Stimulated activated CD4-positive, alpha-beta T cell treated with anti-CD3 and anti-CD28 coated beads, Interleukin-12 subunit alpha, Interleukin-12 subunit beta, amount 100 ng/mL, for 4 hours (primary cell): ENCODE measurements at places on chromosomes 4 and X.

- DNase-seq, result no peak
These were observed 13.1 kb upstream of the DRP2 start for GRCh38 chrX:101206471-101206870.

DNA sequence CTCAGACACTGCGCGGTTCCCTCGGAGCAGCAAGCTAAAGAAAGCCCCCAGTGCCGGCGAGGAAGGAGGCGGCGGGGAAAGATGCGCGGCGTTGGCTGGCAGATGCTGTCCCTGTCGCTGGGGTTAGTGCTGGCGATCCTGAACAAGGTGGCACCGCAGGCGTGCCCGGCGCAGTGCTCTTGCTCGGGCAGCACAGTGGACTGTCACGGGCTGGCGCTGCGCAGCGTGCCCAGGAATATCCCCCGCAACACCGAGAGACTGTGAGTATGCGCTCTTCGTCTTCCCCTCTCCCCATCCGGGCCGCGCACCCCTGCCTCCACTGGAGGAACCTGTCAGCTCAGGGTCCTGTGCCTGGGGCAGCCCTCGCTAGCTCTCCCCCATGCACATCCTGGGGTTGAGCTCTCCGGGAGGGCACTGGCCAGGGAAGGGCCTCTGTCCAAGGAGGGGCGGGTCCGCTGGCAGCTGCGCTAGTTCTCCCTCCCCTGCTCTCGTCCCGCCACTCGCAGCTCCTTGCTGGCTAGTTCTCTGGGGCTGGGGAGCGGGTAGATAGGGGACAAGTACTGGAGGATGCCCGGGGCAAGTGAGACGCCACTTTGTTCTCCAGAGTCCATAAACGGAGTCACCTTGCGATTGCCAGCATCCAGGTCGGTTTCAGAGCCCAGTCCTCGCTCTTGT is 2.2 kb downstream of the SLIT2 start:
- no peak for DNase-seq

GRCh38 chrX:70527053-70527452 is 82.4 kb downstream of the DLG3 start:
- DNase-seq, result no peak

- DNase-seq, result no peak
These were observed 301.9 kb upstream of the ARSJ start for GRCh38 chr4:114281164-114281960.

GRCh38 chrX:139475432-139475831 is 55.1 kb upstream of the F9 start:
- no peak for DNase-seq

GRCh38 chr4:13368217-13368616 is 115.9 kb downstream of the RAB28 start:
- no peak for DNase-seq

GRCh38 chr4:177099211-177099610 is 210.5 kb upstream of the NEIL3 start:
- DNase-seq, result no peak

DNA sequence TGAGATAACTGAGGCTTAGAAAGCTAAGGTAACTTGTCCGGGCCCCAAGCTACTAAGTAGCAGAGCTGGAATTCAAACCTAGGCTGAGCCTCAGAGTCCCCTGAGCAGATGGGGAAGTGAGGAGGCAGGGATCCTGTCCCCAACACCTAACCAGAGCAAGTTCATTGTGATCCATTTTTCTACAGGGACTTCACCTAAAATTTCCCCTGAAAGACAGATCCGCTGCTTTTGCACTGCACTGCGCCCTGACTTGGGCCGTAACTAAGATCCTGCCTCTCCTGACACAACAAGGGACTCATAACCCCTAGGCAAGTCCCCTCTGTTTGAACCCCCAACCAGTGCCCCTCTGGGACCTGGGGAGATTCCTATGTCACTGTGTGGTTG is 25.6 kb upstream of the MTM1 start:
- DNase-seq, result no peak

GRCh38 chr4:127793528-127793927 is 11.4 kb downstream of the HSPA4L start:
- DNase-seq, result no peak

GRCh38 chr4:10085828-10086505 is 30.6 kb downstream of the WDR1 start:
- DNase-seq, result no peak

DNA sequence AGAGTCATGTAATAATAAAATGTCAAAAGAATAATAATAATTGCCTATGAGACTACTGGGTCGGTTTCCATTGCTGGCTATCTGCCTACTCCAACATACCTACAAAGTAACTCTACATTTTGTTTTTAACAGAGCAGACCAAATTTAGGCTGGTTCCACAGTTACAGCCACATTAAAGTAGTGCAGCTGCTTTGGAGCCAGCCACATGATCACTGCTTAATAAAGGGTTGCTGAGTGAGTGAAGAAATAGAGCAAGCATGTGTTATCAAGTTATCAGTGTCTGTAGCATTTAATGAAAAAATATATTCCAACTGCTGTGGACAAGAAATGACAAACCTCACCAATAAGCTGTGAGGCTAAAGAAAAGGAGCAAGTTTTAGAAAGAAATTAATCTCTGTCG is 782.3 kb downstream of the PCDH18 start:
- DNase-seq, result no peak

DNA sequence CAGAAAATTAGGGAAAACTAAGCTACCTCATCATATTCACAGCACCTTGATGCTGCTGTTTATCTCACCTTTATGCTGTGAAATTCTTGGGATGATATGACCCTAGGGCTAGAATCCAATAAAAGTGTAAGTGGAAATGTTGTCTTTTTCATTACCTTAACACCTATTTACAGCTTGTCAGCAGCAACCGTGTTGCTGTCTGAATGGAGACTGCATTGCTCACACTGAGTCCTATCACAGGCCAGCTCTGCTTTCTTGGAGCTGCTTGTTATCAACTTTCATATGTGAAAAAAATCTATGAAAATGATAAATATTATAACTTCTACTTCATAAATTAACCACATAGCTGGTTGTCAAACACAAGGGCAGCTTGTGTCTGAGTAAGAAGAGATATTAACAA is 789.5 kb downstream of the TECRL start:
- no peak for DNase-seq

- no peak for DNase-seq
These were observed 18.8 kb downstream of the PAK3 start for GRCh38 chrX:111114806-111115205.

DNA sequence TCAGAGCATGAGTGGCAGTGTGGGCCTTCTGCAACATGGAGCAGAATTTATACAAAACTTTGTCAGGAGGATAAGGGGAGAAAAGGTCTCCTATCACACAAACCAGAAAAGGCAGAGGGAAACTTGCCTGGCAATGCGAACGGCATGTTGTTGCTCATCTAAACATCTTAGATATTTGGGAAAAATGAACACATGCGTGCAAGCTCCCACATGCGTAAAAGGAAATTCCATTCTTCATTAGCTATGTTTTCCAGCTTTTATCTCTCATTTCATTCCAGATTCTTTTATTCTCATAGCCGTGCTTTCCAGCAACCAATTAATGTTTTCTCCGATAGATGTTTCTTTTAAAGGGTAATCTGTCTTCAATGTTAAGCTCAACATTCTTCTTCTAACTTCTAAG is 31.3 kb upstream of the GBA3 start:
- DNase-seq, result no peak

GRCh38 chrX:66163447-66163846 is 600 bp upstream of the HEPH start:
- DNase-seq, result no peak

DNA sequence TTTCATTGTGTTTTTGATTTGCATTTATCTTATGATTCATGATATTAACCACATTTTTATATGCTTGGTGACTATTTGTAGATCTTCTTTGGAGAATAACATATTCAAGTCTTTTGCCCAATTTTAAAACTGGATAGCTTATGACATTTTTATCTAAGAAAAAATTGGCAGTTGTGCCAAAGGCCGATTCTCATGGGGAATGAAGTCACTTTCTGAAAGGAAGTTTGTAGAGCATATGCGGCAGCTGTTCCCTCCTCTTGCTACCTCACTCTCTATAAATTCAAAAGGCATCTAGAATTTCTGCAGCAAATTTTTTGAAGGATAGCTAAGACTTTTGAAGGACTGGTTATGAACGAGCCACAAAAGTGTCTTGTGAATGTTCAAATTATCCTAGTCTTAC is 2353.5 kb downstream of the ARAP2 start:
- no peak for DNase-seq

GRCh38 chr4:54509057-54509456 is 148.7 kb upstream of the KIT start:
- DNase-seq, result no peak

GRCh38 chr4:130424211-130424610 is 1328.3 kb downstream of the C4orf33 start:
- DNase-seq, result no peak

- no peak for DNase-seq
These were observed 168.4 kb upstream of the GK2 start for GRCh38 chr4:79576429-79576753.

- no peak for DNase-seq
These were observed 245.2 kb downstream of the SPATA18 start for GRCh38 chr4:52296341-52296740.

DNA sequence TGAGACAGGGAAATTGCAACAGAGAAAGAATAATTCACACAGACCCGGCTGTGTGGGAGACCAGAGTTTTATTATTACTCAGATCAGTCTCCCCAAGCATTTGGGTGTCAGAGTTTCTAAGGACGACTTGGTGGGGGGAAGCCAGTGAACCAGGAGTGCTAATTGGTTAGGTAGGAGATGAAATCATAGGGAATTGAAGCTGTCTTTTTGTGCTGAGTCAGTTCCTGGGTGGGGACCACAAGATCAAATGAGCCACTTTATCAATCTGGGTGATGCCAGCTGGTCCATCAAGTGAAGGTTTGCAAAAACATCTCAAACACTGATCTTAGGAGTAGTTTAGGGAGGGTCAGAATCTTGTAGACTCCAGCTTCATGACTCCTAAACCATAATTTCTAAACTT is 560.7 kb downstream of the ADGRL3 start:
- no peak for DNase-seq

- no peak for DNase-seq
These were observed 35.4 kb downstream of the TBC1D14 start for GRCh38 chr4:6945052-6945409.

GRCh38 chrX:46737041-46737440 is 21.9 kb downstream of the SLC9A7 start:
- DNase-seq, result no peak
